ENCODE measurements at places on chromosomes 1 and 21.

GRCh38 chr1:156773607-156774006 lies 6.3 kb downstream of the PRCC start:
- no peak for DNase-seq

DNA sequence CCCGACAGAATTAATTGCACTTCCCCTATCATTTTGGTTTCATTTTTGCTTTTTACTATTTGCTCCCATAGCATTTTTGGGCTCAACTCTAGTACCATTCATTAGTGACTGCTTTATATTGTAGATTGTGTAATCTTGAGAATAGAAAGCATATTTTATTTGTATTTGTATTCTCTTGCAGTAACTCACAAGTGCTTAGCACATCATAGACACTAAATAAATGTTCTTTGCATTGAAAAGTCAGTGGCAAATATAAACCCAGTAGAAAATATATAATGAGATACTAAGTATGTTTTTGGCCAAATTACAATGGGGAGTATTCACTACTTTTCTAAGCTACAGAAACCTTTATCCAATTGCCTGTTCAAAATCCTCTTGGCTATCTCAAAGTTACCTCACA lies 359.7 kb upstream of the CAMK1G start:
- no peak for DNase-seq

DNA sequence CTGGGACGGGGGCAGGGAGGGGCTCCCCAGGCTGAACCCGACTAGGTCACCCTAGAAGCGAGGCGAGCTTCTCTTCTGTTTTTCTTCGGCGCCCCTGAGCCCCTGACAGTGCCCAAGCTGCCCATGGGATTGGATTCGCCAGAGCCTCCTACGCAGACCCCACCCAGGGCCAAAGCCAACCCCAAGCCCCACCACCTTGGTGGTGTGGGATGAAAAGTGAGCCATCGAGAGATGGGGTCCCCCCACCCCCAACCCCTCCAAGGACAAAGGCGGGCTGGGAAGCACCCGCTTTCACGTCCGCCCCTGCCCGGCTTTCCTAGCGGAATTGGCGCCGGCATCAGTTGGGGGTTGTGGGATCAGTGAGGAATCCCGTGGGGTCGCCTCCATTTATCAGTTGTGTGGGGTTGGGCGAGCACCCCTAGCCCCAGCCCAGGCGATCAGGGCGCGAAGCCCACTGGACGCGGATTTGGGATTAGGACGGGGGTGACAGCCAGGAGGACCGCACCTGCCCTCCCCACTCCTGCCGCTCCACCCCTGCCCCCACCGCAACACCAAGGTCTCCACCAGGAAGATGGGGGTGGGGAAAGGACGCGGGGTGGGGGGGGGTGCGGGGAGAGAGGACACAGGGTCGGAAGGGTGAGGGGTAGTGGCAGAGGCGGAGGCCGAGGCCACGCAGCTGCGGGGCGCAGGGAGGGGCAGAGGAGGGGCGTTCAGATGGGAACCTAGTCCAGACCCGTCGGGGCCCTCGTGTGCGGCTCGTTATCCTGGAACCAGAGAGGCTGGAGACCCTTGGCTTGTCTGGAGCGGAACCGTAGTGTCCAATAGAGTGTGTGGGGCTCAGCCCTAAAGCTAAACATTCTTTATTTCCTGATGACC lies 4.4 kb downstream of the TSPEAR start:
- DNase-seq: no peak

GRCh38 chr1:36419140-36419539 lies 21.4 kb upstream of the LSM10 start:
- DNase-seq: no peak

DNA sequence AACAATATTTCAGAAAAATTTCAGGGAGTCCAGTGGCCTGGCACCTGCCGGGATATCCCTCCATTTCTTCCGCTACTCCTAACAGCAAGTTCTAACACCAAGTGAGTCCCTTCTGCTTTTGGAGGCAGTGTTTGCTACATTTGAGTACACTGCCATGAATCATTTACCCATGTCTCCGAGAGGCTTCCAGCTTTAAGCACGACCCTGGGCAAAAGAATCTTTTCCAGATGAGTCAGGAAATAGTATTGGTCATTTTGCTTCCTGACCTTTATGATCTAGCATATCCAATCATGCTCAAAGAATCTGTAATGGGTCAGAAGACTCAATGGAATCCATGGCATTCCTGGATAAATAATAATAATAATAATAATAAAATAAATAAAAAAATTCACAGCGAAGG lies 60.7 kb upstream of the FMN2 start:
- DNase-seq: peak; percentile 86

GRCh38 chr1:215597961-215598360 lies 30.9 kb downstream of the KCTD3 start:
- DNase-seq: peak; percentile 54

DNA sequence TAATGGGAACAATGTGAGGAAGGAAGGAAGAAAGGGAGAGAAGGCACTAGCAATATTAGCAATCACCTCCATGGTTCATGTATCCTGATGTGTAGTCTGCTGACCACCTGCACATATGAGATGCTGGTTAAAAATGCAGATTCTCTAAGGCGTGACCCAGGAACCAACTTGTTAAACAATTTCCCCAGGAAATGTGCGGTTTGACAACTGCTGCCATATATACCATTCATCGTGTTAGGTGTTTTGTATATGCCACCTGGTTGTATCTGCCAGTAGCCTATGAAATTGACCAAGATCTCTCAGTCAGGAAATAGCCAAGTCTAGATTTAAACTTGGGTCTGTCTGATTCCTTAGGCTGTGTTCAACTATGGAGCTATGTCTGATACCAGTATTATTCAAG lies 4.1 kb downstream of the SEMA4A start:
- DNase-seq: no peak

DNA sequence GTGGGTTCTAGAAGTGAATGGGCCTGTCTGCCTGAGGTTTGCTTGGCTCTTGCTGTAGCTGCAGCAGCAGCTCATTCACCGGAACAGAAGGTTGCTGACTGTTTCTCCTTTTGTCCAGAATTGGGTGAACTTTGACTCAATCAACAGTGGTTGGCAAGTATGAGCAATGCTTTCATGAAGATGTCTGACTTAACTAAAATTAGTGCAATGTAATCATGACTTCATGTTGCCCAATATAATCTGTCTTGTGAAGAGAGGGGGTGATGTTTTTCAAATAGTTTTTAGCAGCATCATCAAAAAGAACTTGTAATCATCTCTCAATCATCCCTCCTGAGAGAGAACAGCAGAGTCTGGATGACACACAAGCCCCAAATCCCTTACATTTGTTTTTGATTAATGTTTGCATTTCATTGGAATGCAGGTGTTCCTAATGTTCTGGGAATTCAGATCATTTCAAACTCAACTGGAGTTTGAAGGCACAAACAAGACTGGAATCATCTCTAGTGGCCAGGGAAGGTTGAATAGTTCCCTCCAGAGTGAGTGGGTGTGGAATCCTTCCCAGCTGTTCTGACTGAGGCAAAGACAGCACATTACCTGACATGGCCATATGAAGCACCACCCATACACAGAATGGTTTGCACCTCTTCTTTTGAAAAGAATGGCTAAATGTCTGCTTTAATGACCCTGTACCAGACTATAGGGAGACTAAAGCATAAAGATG lies 82.9 kb downstream of the HLX start:
- peak; percentile 88 for DNase-seq

- DNase-seq: no peak
Observed at GRCh38 chr1:25628741-25629421, 12.3 kb downstream of the MAN1C1 start.

- DNase-seq: peak; percentile 44
Observed at GRCh38 chr21:29753216-29753615, 186.6 kb downstream of the GRIK1 start.

- no peak for DNase-seq
Observed at GRCh38 chr1:169943963-169944526, 50.3 kb upstream of the SCYL3 start.

- no peak for DNase-seq
Observed at GRCh38 chr1:6546326-6546725, 8.0 kb downstream of the NOL9 start.

Data from adipocyte (in vitro differentiated cells).